ENCODE measurements at places on chromosomes 5 and 9. TPM values are rescaled to one million over a fixed set of nuclear protein-coding genes. Genes with fewer than 3 reads are reported as not detected.

Gene SPAG8
- total RNA-seq: 0.83 TPM

DNA sequence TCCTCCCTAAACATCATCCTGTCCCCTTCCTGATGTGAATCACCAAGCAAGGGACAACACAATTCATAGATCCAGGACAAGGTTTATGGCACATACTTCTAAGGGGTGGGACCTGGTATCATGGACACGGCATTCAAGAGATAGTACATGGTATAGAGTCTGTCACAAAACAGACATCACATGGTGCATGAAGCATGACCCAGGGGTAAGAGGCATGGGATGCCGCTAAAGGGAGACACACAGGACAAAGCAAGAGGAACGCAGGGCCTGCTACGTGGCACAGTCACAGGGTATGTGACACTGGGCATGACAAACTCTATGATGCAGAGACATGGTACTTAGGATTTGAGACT is 20.7 kb downstream of the GSN start:
- DNase-seq: no peak

DNA sequence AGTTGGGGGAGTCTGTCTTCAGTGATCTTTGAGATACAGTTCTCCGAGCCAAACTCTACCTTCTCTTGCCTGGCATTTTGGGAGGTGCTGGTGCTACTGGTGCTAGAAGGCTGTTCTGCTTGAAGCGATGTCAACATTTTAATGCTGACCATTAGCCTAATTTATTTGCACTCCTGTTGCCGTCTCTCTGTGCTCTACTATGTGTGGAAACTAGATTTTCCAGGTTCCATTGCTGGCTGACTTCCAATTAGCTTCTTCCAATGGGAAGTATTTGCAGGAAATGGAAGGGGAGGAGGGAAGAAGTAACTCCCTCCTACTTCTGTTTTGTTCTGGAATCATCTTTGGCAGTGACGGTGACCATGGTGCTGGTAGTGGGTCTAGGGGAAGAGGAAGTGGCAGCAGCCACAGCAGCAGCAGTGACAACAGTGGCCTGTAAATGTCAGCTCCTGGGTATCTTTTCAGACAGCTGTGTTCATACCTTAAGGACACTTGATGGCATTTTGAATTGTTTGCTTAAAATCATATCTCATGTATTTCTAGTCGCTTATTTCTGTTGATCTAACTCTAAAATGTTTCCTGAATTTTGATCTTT is 7.9 kb downstream of the TXNDC8 start:
- no peak for DNase-seq

Gene LURAP1L
- total RNA-seq: 57.8 TPM

GRCh38 chr5:120252839-120253238 is 211.3 kb upstream of the PRR16 start:
- peak; percentile 11 for DNase-seq

GRCh38 chr9:37046683-37047082 is 12.6 kb upstream of the PAX5 start:
- DNase-seq: no peak

Gene OR13J1
- not detected for total RNA-seq

DNA sequence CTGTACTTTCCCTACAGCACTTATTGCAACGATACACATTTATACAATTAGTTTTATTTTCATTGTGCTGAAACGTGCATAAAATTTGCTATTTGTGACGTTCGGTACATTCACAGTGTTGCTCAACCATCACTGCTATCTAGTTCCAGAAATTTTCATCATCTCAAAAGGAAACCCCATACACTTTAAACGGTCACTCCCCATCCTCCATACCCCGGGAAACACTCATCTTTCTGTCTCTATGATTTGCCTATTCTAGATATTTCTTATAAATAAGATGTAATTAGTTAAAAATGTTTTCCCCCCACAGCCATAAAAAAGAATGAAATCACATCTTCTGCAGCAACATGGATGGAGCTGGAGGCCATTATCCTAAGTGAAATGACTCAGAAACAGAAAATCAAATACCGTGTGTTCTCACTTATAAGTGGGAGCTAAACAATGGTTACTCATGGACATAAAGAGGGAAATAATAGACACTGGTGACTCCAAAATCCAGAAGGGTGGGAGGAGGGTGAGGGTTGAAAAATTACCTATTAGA is 40.2 kb upstream of the TEX48 start:
- no peak for DNase-seq

Gene DBH
- not detected for total RNA-seq

Gene IFNK
- not detected for total RNA-seq

DNA sequence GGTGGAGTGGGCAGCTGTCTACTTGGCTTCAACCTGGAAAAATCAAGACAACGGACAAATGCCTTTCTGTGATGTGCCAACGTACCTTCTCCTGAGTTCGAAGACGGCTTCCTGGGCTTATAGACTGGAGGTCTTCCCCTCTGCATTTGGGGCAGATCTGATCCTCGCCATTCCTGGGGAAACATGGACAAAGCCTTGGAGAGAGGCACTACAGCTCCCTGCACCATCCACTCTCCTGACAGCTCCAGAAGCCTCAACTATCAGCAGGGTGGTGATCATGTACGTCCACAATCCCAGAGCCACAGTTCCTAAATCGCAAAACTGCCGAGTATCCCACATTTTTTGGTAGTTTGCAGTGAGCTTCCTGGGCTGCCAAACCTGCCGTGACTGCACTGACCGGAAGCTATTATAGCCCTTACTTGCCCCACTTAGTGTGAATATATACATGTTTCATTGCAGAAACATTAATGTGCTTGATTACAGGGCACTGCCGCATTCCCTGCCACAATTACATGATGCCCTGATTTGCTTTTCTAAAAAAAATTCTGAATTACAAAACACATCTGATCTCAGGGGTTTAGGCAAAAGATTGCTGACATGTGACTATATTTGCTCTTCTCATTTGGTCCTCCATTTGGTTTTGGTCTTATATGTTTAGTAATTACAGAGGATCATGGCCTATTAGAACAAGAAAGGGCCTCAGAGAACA is 2.8 kb downstream of the TRAF1 start:
- DNase-seq: no peak

GRCh38 chr9:110148384-110148783 is 59.6 kb downstream of the C9orf152 start:
- peak; percentile 45 for DNase-seq

Gene AK8
- 1.9 TPM for total RNA-seq

Gene RNF208
- total RNA-seq: not detected

Gene LHFPL2
- total RNA-seq: 53.5 TPM

Gene TAS2R1
- total RNA-seq: not detected

DNA sequence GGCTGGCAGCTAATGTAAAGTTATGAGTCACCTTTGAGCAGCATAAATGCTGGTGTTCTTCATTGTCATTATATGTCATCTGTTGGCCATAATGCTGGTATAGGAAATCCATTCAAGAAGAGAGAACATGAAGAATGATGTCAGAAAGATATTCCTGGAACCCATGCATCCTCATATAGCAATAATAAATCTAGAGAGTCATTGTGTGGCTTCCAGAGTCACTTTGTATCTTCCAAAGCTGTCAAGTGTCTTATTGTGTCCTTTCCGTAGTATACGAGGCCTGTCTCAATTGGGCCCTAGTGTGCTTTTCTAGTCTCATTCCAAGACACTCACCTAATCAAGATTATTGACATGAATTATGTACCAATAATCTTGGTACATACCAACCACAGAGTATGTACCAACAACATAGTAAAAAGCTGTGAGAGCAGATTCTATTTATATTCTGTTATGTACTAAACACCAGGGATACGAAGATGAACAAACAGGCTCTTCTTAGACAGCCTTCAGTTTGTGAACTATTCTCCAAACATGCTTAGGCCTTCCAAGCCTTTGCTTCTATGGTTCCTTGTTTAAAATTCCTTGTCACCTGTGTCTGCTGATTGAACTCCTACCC is 110.1 kb downstream of the ERCC6L2 start:
- no peak for DNase-seq

Gene NUDCD2
- 33.1 TPM for total RNA-seq

DNA sequence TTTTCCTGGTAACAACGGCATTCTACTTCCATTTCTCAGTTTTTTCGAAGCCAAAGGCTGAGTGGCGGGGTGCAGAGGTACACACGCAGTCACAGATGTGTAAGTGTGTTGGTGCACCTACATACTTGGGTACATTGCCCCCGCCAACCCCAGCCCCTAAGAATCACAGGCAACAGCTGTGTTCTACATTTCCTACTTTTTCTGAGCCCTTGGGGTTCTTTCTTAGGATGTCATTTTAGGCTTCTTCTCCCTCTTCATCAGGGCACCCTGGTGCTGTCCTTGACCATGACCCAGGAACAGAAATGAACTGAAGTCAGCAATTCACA is 104.8 kb downstream of the PAX5 start:
- DNase-seq: no peak

Gene ZDHHC11
- total RNA-seq: 13.4 TPM

DNA sequence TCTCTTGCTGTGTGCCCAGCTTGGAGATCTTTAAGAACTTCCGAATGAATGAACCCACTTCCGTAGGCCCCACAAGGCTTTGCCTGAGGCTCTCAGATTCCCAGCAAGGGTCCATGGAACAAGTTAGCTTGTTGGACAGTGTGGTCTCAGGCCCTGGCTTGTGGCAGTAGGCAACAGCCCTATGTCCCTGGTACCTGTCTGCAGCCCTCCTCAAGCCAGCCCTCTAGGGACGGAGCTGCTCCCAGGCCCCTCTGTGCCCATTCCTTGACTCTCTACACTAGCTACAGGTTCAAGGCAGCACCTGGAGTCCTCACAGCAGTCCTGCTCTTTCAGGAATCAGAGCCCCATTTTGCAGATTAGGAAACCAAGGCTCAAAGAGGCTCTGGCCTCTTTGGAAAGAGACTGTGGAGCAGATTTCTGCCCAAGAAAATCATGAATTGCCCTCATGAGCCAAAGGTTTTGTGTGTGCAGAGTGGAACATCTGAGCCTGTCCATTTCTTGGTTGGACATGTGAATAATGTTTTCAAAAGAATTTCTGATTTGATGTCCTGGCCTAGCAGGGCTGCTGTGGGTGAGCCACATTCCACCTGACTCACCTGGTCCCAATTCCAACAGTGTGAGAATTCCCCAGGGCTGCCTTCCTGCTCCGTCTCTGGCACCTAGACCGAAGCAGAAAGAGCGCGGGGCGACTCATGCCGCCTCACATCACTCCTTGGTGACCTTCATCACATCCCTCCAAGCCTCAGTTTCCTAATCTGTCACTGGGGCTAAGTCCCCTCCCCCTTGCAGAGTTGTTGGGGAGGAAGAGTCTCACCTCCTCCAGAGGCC is 131.7 kb downstream of the BARX1 start:
- DNase-seq: peak; percentile 20

DNA sequence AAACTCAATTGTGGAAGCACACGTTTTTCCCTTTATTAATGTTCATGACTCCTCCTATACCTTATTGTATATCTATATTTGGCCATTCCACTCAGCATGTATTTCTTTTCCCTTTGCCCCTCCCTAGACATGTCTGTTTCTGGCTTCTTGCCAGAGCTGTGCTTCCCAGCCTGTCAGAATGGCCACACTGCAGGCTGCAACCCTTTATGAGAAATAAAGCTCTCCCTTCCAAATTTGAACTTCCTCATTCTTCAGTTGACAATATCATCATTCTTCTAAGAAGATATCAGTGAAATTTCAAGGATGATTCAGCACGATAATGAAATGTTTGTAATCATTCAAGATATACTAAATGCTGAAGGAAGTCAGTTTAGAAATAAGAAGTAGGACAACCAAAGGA is 107.6 kb upstream of the PRSS3 start:
- no peak for DNase-seq

GRCh38 chr5:131769336-131769735 is 27.5 kb downstream of the FNIP1 start:
- DNase-seq: no peak

Gene RELL2
- total RNA-seq: 12.1 TPM

DNA sequence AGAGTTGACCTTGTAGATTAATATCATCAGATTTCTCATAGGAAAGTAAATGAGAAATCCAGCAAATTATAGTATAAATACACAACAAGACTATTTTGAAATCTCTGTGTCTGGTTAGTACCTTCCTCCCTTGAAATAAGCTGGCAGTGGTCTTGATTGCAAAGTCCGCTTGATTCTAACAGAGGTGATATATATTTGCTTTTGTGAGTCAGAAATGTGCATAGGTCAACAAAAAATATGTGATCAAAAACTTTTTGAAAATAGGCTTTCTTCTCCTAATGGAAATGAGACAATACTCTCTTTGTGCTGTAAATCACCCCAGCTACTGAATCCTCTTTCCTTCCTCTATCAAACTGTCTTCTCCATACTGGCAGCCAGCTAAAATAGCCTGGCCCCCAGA is 749.2 kb upstream of the CDH10 start:
- DNase-seq: no peak

- DNase-seq: no peak
These were observed 18.7 kb downstream of the ECM2 start for GRCh38 chr9:92517046-92517445.

DNA sequence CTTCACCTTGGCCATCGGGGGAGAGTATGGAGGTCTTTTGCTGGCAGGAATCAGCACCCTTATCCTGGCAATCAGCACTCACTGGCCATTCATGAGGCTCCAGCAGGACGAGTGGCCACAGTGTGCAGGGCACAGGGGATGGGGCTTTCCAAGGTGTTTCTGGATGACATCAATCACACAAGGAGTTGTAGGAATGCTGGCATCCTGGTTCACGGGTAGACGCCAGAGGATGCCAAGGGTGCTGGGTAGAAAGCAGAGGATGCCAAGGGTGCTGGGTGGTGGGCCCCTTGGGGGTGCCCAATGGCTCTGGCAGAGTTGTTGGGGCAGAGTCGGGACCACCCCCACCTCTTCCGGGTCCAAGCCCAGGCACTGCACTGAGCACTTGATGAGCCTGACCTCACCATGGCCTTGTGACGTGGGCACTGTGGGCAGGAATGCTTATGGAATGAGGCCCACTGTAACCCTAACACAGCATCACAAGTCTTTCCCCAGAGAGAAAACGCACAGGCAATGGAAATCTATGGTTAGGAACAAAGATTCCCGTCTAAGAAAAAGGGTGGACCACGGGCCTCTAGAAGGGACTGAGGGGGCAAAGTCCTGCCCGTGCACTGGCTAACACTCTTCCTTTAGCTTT is 29.1 kb downstream of the CEL start:
- DNase-seq: no peak

GRCh38 chr9:107600060-107600573 is 110.5 kb upstream of the KLF4 start:
- DNase-seq: no peak

DNA sequence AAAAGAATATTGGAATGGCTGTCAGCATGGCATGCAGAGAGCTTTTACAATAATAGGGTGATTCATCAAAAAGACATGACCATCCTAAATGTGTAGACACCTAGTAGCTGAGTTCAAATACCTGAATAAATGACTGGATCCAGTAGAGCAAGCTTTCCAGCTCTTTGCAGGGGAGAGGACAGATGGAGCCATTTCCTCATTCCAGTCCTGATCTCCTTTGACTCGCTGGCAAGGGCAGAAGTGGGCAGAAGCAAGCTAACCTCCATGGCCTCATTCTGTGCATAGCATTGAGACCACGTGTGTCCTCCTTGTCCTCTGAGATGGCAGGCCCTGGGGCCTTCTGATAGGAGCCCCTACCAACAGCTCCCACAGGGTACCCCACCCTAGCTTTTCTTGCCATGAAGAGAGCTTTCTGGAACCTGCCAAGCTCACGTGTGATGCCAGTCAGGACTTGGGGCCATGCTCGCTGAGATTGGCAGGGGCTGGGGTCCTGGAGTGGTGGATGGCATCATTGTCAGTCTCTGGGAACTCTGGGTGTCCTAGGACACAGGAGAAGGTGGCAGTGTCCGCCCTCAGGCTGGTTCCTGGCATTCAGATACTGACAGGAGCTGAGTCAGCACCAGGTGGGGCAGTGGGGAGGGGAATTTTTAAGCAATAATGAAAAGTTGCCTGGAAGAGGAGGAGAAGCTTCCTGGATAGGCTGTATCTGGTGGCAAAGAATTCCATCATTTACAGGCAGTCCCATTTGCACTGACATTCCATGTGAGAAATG is 33.6 kb downstream of the WWC1 start:
- peak; percentile 85 for DNase-seq

Gene OR1J2
- total RNA-seq: not detected
